ENCODE measurements at places on chromosomes 12 and 14.
A peak's percentile ranks its signal among the peaks of the same experiment; 100 is the strongest.

GRCh38 chr14:55921511-55921910, 196.7 kb upstream of the PELI2 start:
- DNase-seq: no peak

DNA sequence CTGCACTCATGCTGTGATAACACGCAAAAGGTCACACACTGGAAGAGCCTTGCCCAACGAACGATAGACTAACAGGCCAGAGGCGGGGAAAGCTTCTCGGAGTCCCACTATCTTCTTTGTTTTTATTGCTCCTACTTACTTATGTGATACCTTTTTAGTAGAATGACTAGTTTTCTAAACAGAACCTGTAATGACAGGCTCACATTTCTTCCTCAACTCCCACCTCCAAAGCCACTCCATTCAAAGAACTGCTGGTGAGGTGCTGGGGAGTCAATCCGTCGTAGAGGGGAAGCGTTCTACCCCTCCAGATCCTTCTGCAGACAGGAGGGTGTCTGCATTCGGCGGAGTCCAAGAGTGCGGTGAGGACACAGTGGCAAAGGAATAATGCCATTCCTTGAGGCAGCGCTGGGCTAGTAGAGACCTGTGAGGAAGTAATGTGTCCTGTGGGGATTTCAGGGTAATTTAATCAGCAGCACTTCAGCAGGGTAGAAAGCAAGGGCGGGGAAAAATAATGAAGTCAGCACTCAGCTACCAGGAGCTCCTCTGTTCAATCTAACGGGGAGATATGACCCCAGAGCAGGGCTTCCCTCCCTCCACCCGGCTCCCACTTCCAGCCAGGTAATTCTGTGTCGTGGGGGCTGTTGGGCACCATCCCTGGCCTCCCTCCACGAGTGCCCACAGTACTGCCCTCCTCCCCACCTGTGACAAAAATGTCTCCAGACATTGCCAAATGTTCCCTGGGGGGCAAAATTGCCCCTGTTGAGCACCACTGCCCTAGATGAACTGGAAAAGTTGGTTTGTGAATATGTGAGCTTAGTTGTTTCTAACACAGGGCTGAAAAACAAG, 25.2 kb downstream of the SPRING1 start:
- no peak for DNase-seq

- no peak for DNase-seq
Measured at GRCh38 chr14:68157971-68158371, 338.4 kb downstream of the RAD51B start.

DNA sequence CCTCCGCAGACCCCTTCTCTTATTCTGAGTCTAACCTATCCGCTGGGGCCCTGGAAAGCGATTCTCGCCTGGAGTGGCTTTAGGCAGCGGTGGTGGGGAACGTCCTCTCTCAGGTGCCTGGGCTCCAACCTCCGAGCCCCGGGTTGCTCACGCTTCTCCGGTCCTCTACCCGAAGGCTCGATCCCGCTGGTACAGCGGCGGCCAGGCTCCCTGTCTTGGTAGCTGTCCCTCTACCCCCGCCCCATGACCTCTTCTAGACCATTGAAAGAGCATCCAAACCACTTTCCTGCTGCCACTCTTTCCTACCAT, 505 bp upstream of the HEBP1 start:
- no peak for DNase-seq

DNA sequence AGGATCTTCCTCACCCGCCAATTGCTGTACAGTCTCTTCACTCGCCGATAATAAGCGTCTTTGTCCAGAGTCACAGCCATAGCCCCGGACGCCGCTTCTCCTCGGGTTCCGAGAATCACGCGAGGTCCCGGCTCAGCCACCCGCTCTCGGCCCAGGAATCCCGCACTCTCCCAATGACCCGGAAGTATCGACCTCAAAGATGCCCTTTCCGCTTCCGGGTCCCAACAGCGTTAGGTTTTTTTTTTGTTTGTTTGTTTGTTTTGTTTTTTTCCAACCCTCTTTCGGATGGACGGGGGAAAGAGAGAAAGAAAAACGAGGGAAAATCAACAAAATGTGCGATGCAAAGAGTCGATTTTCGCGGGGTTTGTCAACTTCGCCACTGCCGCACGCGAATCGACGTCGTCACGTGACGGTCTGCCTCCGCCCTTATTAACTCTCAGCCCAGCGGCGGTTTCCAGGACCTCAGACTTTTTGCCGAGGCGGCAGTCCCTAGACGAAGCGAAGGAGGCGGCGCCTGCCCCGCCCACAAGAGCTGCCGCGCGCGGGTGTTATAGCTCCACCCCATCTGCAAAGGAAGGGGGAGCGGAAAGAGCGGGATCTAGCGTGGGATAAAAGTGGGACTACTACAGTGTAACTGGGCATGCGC, at the start of gene SUPT16H:
TSS of gene SUPT16H (minus strand) at position 172 of the 646 bp plus-strand sequence. CDS start at position 80, 92 bp downstream.
- peak; percentile 95 for DNase-seq

- DNase-seq: peak; percentile 33
Measured at GRCh38 chr12:51070004-51070403, 13.4 kb downstream of the CSRNP2 start.

DNA sequence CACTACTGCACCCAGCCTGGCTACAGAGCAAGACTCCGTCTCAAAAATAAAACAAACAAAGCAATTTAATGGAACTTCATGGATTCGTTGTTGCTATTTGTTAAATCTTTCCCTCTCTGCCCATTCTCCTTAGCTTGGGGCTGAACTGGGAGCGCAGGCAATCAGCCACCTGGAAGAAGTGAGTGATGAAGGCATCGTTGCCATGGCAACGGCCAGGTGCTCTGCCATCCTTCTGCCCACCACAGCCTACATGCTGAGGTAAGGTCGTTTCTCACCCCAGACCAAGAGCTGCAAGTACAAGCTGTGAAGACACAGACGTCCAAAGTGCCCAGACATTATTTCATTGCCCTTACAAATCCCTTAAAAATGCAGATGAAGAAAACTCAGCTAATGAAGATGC, 19.1 kb downstream of the AMDHD1 start:
- DNase-seq: no peak

DNA sequence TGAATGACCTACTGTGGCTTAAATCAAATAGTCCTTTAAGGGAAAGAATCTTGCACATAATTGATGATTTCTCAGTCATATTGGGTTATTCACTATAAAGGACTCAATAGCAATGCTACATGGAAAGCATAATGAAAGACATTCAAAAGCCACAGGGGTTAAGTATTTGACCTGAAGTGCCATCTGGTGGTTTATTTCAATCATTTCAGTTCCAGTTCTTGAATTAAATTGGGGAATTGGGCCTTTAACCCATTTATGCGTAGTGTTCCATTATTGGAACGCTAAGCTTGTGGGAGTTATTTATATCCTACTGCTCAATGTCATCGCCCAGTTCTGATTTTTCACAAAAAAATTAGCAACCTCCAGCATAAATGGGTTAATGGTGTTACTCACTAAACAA, 41.3 kb upstream of the C12orf71 start:
- DNase-seq: peak; percentile 43

DNA sequence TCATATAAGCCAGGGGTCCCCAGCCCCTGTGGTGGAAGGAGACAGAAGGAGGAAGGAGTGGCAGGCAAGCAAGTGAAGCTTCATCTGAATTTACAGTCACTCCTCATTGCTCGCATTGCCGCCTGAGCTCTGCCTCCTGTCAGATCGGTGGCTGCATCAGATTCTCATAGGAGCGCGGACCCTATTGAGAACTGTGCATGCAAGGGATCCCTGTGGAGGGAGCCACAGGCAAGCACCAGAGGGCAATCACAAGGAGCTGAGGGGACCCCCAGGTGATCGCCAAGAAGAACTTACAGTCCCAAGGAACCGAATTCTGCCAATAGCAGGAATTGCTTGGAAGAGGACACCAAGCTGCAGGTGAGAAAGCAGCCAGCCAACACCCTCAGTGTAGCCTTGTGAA, 33.2 kb upstream of the VRK1 start:
- DNase-seq: no peak

DNA sequence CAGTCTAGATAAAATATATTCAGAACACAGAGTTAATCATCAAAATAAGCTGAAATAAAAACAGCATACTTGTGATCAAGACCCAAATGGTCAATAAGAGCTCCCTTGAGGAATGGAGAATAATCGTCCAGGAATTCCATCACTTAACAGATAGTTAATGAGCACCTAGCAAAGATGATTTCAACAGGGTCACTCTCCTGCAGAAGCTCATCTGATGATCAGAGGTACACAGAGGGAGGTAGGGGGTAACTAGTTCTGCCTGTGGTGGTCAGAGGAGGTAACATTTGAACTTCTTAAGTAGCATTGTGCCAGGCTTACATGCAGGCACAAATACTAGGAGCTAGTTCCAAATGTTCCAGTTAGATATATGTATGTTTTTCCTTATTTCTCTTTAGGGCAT, 9.5 kb downstream of the MED13L start:
- no peak for DNase-seq

- no peak for DNase-seq
Measured at GRCh38 chr12:49092816-49093406, 1.7 kb downstream of the DHH start.

- no peak for DNase-seq
Measured at GRCh38 chr12:30614031-30614430, 81.6 kb downstream of the IPO8 start.

- DNase-seq: no peak
Measured at GRCh38 chr12:321606-322326, 59.1 kb upstream of the SLC6A13 start.

GRCh38 chr14:23937203-23937602, 16.4 kb upstream of the DHRS4 start:
- DNase-seq: no peak

- no peak for DNase-seq
Measured at GRCh38 chr12:113601656-113602263, 130.1 kb upstream of the LHX5 start.

DNA sequence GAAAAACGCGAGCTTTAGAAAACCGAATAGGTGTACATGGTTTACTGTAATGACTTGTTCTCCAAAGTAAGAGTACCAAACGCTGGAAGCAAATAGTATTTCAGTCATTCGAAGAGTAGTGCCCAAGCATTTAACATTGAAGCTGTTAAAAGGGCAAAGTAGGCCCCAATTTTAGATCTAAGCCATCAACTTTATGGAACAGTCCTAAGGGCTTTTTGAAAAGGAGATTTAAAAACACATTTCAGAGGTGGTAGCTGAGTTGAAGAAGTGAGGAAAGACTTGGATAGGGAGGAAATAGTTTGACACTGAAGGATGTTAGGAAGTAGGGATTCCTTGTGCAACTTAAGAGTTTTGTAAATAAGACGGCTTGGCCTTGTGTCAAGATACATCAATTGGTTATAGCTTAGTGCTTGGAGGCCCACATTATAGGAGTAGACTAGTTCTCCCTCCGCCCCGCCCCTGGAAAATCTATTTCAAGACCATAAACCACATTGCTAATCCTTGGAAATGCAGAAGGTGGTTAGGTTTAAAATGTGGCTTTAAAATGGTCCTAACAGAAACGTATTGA, 783 bp upstream of the TUBA1B start:
- DNase-seq: peak; percentile 78

- DNase-seq: no peak
Measured at GRCh38 chr12:107042801-107043200, 50.5 kb downstream of the CRY1 start.

DNA sequence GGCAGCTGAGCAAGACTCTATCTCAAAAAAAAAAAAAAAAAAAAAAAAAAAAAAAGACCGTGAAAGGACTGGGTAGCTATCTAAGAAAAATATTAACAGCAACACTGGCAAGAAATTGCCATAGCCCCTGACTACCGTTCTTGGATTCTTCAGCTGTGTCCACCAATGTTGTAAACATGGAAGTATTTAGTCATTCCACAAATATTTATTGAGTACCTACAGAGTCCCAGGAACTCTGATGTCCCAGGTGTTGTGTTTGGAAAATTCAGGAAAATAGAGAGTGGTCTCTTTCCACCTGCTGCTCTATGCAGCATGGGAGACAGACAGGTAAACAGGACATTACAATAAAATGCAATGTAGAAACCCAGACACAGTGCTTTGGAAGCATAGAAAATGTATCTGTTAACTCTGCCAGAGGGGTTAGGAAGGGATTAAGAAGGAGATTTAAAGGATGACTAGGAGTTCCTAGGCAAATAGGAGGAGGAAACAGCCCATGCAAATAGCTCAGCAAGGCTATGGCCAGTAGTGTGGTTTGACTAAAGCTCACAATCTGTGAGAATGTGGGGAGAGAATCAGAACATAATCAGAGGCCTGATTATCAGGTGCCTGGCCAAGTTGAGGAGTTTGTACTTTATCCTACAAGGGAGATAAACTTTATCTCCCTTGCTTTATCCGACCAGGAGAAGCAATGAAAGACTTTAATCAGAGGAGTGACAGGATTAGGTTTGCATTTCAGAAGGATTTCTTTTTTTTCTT, 2.1 kb upstream of the DLST start:
- DNase-seq: no peak

DNA sequence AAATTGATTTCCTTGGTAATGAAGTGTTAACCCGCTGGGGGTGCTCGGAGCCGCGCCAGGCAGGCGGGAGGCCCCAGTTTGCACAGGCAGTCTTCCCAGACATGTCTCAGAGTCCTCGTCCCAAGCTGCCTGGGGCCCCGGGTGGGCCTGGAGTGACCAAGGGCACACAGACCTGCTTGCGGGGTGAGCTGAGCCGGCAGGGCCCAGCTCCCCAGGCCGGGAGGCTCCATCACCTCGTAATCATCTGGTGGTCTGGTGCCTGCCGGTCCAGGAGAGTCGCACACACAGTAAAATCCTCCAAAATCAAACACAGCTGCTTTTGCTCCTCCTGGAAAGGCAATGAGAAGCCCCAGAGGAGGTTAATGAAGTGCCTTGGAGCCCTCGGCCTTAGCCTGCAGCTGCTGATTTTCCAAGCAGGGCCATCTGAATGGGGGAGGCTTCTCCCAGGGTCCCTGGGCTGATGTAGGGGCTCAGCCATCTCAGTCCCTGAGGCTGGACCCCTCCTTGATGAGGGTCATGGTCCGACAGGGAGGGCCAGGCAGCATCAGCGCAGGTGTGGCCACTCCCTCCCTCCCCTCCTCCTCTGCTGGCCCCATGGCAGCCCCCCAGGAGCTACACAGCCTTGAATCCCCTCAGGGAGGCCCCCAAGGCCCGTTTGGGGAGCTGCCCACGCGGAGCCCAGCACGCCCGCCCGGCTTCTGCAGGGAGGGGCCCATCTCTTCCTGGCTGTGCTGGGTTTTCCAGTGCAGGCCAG, 39.4 kb upstream of the FBRSL1 start:
- no peak for DNase-seq

GRCh38 chr14:52349731-52350130, 35.6 kb downstream of the PTGER2 start:
- DNase-seq: no peak

- DNase-seq: no peak
Measured at GRCh38 chr12:3138941-3139511, 61.8 kb downstream of the TSPAN9 start.

- no peak for DNase-seq
Measured at GRCh38 chr12:24281341-24281740, 331.9 kb upstream of the SOX5 start.
